ENCODE measurements at places on chromosomes 1 and 21. TPM values are rescaled to one million over a fixed set of nuclear protein-coding genes. Genes with fewer than 3 reads are reported as not detected.

- H3K27ac ChIP-seq, result peak overlapping the region; percentile 58
- no peak overlapping the region for H3K4me3 ChIP-seq
- H3K27me3 ChIP-seq, result no peaks in the 10 kb centered on the region
Observed at GRCh38 chr1:11784993-11785769, 20.6 kb downstream of the MTHFR start.

The CGN gene
- total RNA-seq, result 25.7 TPM

- DNase-seq, result no peak
- H3K27me3 ChIP-seq, result no peaks in the 10 kb centered on the region
- H3K4me3 ChIP-seq, result no peak overlapping the region
- no peak overlapping the region for H3K27ac ChIP-seq
Observed at GRCh38 chr1:4076346-4076745, 176.3 kb upstream of the C1orf174 start.

GRCh38 chr1:91501523-91501851 is 836 bp downstream of the CDC7 start:
- peak; percentile 17 for DNase-seq
- H3K4me3 ChIP-seq, result peak overlapping the region; percentile 71
- H3K27ac ChIP-seq, result peak overlapping the region; percentile 75
- peaks cover 11% of the 10 kb centered on the region for H3K4me1 ChIP-seq

DNA sequence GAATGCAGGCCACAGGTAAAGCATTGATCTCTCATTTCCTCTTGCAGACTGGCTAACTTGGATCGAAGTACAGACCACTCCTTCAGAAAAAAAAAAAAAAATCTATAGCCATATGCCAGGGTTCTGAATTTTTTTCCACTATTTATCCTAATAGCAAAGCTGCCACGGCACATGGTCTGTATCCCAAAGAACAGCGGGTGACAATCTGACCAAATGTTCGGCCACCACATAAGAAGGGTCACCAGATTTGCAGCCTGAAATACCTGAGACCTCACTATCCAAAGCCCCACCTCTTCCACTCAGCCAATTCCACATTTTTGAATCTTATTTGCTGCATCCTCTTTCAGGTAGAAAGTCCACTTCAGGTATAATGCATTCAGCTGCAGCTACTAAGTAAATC is 55.6 kb upstream of the RGS7 start:
- H3K36me3 ChIP-seq, result no peaks in the 10 kb centered on the region
- no peak for DNase-seq
- no peak overlapping the region for H3K4me3 ChIP-seq
- H3K27ac ChIP-seq, result no peak overlapping the region
- no peaks in the 10 kb centered on the region for H3K4me1 ChIP-seq
- H3K27me3 ChIP-seq, result no peaks in the 10 kb centered on the region

DNA sequence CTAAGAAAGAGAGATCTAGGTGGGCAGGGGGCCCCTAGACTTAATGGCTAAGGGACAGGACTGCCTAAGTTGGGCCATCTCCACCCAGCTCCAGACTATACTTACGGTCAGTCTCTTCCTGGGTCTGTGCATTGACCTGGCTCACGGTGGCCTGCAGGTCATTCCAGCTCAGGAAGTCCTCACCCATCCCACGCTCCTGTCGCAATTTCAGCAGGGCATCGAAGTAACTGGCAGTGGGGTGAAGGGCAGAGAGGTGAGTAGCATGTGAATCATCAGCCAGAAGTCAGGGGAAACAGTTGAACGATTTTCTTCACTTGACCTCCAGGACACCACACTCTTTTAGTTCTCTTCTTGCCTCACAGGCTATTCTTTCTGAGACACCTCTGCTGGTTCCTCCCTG is 20.5 kb downstream of the IQGAP3 start:
- H3K27me3 ChIP-seq, result no peaks in the 10 kb centered on the region
- H3K27ac ChIP-seq, result no peak overlapping the region
- no peaks in the 10 kb centered on the region for H3K4me1 ChIP-seq
- no peak overlapping the region for H3K4me3 ChIP-seq

The PIP5K1A gene
- total RNA-seq, result 168 TPM

GRCh38 chr1:152141971-152142584 is 16.9 kb downstream of the RPTN start:
- no peak overlapping the region for H3K27ac ChIP-seq
- peak; percentile 74 for DNase-seq
- H3K4me1 ChIP-seq, result no peaks in the 10 kb centered on the region
- H3K4me3 ChIP-seq, result no peak overlapping the region

DNA sequence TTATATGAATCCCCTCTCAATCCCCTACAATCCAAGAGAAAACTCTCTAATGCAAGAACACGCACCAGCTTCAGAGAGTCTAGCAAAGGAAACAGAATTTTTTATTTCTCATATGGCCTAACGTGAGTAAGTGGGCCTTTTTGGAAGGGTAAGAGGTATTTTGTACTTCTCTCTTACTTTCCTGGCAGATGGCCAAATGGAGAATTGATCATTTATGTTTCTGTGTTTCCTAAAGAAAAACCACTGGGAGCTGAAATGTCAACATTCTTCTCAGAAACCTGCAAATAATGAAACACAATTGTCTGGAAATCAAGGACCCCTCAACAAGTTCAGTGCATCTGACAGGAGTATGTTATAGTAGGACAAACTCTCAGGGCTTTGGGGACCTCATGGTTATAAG is 176.4 kb upstream of the C8B start:
- H3K27ac ChIP-seq, result no peak overlapping the region
- no peaks in the 10 kb centered on the region for H3K36me3 ChIP-seq
- no peaks in the 10 kb centered on the region for H3K27me3 ChIP-seq
- DNase-seq, result no peak
- H3K4me3 ChIP-seq, result no peak overlapping the region

GRCh38 chr1:115113766-115114165 is 24.5 kb upstream of the TSPAN2 start:
- no peaks in the 10 kb centered on the region for H3K4me1 ChIP-seq
- H3K27me3 ChIP-seq, result no peaks in the 10 kb centered on the region
- DNase-seq, result no peak
- no peak overlapping the region for H3K27ac ChIP-seq
- no peak overlapping the region for H3K4me3 ChIP-seq

Measured in testis (tissue), 5 donors.